ENCODE measurements at places on chromosomes 5 and 9. TPM values are rescaled to one million over a fixed set of nuclear protein-coding genes. Genes with fewer than 3 reads are reported as not detected.
A peak's percentile ranks its signal among the peaks of the same experiment; 100 is the strongest.

AGGF1 gene
- 24.6 TPM for total RNA-seq

GRCh38 chr5:36416605-36417004, 114.9 kb upstream of the RANBP3L start:
- H3K4me3 ChIP-seq: no peak overlapping the region
- DNase-seq: no peak
- no peaks in the 10 kb centered on the region for H3K4me1 ChIP-seq
- H3K36me3 ChIP-seq: no peaks in the 10 kb centered on the region

GRCh38 chr5:126492939-126493338, 69.7 kb downstream of the GRAMD2B start:
- DNase-seq: no peak
- no peaks in the 10 kb centered on the region for H3K4me1 ChIP-seq
- H3K4me3 ChIP-seq: no peak overlapping the region
- H3K36me3 ChIP-seq: peaks cover 7% of the 10 kb centered on the region

DNA sequence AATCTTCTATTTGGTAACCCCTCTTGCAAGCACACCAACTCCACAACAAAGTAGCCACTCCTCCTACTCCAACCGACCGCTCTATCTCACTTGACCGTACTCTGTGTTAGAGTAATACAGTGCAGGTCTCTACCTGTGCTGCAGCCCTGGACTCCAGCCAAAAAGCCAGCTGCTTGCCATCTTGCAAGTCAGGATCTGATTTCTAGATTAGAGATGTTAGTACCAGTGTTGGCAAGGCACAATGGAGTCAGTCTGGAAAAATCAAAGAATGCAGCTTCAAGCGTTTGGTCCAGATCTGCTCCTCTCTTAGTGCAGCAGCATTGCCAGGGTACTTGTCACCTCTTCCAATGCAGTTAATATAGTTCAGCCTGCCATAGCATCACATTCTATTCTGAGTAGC, 477.6 kb downstream of the ZSWIM6 start:
- H3K36me3 ChIP-seq: no peaks in the 10 kb centered on the region
- no peak overlapping the region for H3K27ac ChIP-seq
- no peaks in the 10 kb centered on the region for H3K4me1 ChIP-seq
- H3K27me3 ChIP-seq: no peaks in the 10 kb centered on the region

DNA sequence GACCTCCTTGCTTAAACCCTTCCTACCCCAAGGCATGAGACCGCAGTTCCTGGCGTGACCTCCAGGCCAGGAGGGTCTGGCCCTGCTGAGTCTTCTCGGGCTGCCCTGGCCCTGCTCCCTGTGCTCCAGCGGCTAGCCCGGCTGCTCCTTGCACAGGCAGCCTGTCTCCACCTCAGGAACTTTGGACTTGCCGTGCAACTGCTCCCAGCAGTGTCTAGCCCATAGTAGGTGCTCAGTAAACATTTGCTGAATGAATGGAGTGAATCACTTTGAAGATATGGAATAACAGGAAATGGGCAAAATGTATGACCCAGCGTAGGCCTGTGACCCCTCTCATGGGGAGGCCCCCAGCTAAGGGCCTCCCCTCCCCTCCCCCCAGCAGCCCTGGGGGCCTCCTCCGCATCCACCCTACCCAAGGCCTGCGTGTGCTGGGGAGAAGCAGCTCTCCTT, 127.1 kb downstream of the ZNF354C start:
- H3K36me3 ChIP-seq: no peaks in the 10 kb centered on the region
- no peaks in the 10 kb centered on the region for H3K4me1 ChIP-seq
- no peak for DNase-seq

PCA3 gene
- total RNA-seq: not detected

DNA sequence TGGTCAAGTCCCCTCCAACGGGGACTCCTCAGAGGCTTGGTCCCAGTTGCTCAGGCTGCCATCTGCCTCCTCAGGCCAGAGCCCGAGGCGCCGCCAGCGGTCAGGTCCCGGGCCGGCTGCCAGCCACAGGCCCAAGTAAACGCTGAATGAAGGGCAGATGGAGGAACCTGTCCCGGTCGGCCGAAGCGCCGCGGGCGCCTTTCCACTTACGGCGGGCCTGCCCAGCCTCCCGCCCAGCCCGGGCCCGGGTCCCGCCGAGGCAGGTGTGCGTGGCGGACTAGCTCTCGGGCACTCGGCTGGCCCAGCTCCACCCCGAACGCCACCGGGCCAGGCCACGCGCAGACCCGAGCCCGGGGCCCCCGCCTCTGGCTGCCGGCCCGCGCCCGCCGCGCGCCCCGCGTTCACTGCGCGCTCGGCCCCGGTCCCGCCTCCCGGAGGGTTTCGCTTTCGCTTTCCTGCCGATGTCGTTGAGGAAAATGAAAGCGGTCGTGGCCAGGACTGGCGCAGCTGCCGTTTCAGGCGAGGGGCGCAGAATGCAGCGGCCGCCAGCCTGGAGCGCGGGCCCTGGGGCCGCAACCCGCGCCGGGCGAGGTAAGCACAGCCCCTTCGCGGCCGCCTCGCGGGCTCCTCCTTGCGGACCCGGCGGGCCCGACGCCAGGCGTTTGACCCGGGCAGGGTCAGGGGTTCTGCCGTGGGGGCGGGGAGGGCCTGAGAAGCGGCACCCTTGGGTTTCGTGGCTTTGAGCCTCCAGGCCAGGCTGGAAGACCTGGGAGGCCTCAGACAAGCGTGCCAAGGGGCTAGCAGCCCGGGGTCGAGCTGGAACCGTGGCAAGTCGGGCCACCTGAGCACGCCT, 41.2 kb downstream of the SLC22A5 start:
- H3K4me3 ChIP-seq: peak overlapping the region; percentile 70
- no peaks in the 10 kb centered on the region for H3K27me3 ChIP-seq
- H3K36me3 ChIP-seq: no peaks in the 10 kb centered on the region
- DNase-seq: peak; percentile 84
- peaks cover 16% of the 10 kb centered on the region for H3K4me1 ChIP-seq

GRCh38 chr5:156395306-156395675, 68.3 kb downstream of the SGCD start:
- H3K36me3 ChIP-seq: no peaks in the 10 kb centered on the region
- DNase-seq: no peak
- no peak overlapping the region for H3K4me3 ChIP-seq
- H3K4me1 ChIP-seq: no peaks in the 10 kb centered on the region

DNA sequence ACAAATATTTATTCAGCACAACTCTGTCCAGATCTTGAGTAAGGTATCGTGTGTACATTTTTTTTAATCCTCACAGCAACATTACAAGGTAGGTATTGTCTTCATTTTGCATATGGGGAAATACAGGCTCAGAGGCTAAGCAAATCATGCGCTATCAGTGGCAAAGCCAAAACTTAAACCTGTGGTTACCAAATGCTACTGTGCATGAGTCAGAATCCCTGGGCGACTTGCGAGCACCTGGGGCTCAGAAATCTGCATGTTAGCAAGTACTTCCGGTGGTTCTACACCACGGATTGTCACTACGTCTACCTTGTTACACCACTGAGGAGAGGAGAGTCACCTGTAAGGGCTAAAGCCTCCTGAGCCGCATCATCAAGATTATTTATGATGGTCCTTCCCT, 21.3 kb downstream of the C5orf58 start:
- no peak overlapping the region for H3K27ac ChIP-seq
- H3K4me3 ChIP-seq: no peak overlapping the region
- H3K4me1 ChIP-seq: no peaks in the 10 kb centered on the region
- H3K27me3 ChIP-seq: no peaks in the 10 kb centered on the region
- DNase-seq: no peak
- H3K36me3 ChIP-seq: no peaks in the 10 kb centered on the region
